ENCODE measurements at places on chromosomes 12 and 14.
A peak's percentile ranks its signal among the peaks of the same experiment; 100 is the strongest.

DNA sequence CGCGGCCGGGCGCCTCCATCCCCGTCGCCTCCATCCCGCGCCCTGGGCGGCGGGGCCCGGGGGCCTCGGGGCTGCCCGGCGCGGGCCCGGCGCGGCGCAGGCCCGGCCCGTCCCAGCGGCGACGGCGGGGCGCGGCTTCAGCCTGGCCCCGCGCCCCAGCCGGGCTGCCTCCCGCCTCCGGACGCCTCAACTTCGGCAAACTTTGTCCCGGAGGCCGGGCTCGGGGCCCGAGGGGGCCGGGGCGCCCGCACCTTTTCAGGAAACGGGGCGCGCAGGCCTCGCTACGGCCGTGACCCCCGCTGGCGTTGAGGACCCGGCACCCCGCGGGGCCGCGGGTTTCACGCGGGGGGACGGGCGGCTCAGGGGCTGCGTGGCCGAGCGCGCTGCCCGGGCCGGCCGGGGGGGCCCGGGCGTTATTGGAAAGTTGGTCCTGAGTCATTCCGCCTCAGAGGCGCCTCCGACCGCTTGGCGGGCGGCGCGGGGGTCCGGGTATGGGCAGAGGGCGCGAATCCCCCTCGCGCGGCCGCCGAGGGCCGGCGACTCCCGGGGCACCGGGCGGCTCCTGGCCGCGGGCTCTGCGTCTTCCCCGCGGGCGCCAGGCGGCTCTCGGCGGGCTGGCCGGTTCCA lies 575 bp downstream of the TRAF3 start:
- DNase-seq = no peak

- no peak for DNase-seq
Measured at GRCh38 chr14:37196604-37197420, 925 bp upstream of the MIPOL1 start.

GRCh38 chr14:72590577-72590976 lies 303.3 kb downstream of the DPF3 start:
- DNase-seq = no peak

GRCh38 chr12:94244165-94245133 lies 96.1 kb downstream of the PLXNC1 start:
- no peak for DNase-seq

GRCh38 chr12:55797550-55797949 lies 20.0 kb downstream of the SARNP start:
- no peak for DNase-seq

GRCh38 chr14:32934073-32934880 lies 4.4 kb upstream of the NPAS3 start:
- DNase-seq = no peak

DNA sequence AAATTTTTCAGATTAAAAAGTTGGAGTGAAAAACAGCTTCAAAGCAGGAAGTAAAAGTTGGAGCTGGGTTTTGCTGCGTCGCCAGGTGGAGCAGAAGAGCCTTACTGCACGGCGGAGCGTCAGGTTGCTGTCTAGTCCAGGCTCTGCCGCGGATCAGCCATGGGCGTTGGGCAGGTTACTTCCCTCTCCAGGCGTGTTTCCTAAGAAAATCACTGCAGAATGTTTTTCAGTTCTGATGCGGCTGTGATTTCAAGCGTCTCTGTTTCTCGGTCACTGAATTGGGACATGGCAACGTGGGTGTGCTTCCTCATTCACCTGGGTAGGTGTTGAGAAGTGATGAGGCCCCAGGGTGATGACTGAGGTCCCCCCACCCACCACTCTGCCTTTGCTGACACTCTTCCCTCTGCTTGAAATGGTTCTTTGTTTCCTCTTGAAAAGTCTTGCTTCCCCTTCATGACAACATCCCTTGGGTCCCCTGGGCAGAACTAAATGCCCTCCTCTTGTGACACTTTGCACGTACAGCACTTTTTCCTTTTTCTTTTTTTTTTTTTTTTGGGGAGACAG lies 7.6 kb downstream of the EVL start:
- DNase-seq = no peak

DNA sequence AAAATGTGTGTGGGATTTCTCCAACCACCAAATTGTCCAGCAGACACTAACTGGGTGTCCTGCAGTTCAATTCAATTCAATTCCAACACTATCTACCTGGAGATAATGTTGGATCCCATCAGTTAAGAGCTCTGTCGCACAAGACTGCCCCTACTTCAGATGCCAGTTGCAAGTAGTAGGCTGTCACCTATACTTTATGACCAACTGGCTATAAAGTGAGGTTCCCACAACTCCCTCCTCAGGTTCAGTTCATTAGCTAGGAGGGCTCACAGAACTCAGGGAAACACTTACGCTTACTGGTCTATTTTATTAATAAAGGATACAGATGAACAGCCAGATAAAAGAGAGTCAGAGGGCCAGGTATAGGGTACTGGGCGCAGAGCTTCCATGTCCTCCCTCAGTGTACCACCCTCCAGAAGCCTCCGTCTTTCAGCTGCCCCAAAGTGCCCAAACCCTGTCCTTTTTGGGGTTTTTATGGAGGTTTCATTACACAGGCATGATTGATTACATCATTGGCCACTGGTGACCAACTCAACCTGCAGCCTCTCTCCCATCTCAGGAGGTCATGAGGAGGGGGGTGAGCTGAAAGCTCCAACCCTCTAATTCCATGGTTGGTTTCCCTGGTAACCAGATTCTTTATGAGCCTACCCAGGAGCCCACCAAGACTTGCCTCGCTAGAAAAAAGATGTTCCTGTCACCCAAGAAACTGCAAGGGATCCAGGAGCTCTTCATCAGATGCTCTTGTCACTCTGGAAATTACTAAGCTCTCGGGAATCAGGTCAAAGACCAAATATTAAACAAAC lies 7.5 kb upstream of the SERPINA5 start:
- no peak for DNase-seq

GRCh38 chr12:107449891-107450290 lies 235.7 kb upstream of the PWP1 start:
- DNase-seq = no peak

DNA sequence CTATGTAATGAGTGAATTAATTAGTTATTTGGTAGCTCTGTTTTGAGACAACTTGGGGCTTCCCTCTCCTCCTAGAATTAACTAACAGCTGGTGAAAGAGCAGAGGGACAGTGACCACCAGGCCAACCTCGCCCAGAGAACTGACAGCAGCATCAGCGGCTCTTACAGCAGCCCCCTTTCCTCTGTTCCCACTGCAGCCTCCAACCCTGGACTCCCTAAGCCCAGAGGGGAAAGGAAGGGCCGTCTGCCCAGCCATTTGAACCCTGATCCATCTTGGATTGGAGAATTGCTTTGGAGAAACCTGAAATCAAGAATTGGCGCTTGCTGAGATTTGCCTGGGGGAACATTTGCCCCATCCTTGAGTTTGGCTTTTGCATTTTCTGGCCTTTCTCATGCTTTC lies 45.5 kb downstream of the B4GALNT3 start:
- no peak for DNase-seq

DNA sequence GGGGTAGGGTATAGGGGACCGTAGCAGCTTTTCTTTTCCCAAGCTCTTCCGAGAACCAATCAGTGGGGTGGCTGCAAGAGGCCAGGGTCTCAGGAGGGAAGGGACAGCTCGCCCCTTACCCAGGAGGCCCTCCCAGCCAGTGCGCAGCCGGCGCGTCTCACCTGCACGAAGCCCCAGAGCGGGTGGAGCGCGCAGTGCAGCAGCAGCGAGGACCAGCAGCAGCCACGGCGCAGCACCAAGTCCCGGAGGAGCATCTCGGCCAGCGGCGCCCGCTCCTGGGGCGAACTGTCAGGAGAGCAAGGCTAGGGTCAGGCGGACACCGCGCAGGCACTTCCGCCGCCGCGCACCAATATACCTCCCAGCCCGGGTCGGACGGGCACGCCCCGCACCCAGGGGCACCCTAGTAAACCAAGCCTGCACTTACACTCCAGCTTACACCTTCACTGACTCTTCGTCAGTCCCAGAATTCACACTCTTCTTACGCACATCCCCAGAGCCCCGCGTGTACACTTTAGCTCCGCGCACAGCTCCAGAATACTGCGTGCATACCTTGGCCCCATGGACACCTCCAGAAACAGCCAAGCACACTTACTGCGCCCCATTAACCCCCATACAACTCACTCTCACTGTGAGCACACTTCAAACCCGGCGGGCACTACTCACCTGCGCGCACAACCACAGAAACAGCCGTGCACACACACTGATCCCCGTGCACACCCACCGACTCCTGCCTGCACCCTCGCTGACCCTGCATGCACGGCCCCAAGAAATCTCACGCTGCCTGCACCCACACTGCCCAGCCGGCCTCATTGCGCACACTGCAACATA lies 606 bp downstream of the PRIMA1 start:
- DNase-seq = no peak

GRCh38 chr12:102631274-102631673 lies 150.9 kb upstream of the IGF1 start:
- DNase-seq = no peak

GRCh38 chr12:117189725-117190209 lies 503 bp downstream of the FBXO21 start:
- DNase-seq = no peak

GRCh38 chr12:75720812-75721641 lies 209.6 kb upstream of the KRR1 start:
- DNase-seq = peak; percentile 61

GRCh38 chr12:6386038-6386437 lies 2.1 kb downstream of the LTBR start:
- DNase-seq = no peak

GRCh38 chr12:47808050-47808449 lies 11.7 kb downstream of the HDAC7 start:
- no peak for DNase-seq

All from LNCaP clone FGC (cell line).